Prostate gland (tissue), 2 donors: ENCODE measurements at places on chromosomes 12 and 14.

DNA sequence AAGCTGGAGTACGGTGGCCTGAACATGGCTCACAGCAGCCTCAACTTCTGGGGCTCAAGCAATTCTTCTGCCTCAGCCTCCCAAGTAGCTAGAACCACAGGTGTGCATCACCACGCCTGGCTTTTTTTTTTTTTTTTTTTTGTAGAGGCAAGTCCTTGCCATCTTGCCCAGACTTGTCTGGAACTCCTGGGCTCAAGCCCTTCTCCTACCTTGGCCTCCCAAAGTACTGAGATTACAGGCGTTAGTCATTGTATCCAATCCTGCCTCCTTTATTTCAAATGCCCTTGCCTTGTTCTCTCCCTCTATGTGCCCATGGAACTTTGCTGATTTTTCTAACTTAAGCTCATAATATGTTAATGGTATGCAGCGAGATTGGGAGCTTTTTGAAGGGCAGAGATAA is 49.2 kb upstream of the PRICKLE1 start:
- DNase-seq, result no peak

- no peak for DNase-seq
Measured at GRCh38 chr12:62978768-62979167, 43.8 kb upstream of the PPM1H start.

- DNase-seq, result no peak
Measured at GRCh38 chr12:26713885-26714383, 119.1 kb downstream of the ITPR2 start.

GRCh38 chr14:84807673-84808072 is 722.3 kb upstream of the FLRT2 start:
- DNase-seq, result no peak

GRCh38 chr12:27571463-27571862 is 47.5 kb downstream of the PPFIBP1 start:
- no peak for DNase-seq

- peak; percentile 56 for DNase-seq
Measured at GRCh38 chr12:95623554-95624170, 72.4 kb upstream of the USP44 start.

- DNase-seq, result peak; percentile 74
Measured at GRCh38 chr14:32307881-32308582, 21.1 kb upstream of the AKAP6 start.

DNA sequence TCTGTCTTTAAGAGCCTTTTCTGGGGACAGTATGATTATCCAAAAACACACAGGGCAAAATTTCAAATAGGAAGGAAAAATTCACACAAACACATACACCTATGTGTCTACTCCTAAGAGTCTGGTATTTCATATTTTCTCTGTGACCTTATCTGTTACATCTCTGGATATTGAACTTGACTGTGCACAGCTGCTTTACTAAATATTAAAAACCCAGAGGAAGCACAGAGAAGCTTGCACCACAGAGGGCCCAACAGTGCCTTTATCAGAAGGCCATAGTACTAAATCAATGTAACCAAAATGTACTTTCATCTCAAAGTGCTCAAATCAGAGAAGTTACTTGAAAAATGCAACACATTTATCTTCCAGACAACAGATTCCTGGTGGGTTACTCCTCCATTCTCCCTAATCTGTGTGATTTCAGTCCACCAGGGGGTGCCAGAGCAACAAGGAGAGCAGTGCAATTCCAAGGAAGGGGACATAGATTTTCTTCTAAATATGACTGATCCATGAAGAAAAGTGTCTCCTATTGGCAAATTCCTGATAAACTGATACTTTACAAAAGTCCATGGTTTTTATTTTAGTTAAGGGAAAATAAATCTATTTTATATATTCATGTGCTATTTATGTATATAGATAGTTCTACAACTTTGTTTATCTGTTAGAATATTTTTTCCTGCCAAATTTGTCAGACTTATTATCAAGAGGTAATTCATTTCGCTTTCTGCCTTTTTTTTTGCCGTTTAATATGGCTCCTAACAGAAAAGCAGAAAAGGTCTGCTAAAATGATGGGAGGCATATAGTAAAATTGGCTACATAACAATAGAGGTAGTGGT is 617.6 kb downstream of the LRFN5 start:
- peak; percentile 46 for DNase-seq

GRCh38 chr14:22929961-22930364 is 787 bp upstream of the PRMT5 start:
- peak; percentile 15 for DNase-seq

- DNase-seq, result no peak
Measured at GRCh38 chr12:14239350-14239934, 126.0 kb upstream of the ATF7IP start.

GRCh38 chr14:23442721-23443356 is 7.4 kb upstream of the MYH7 start:
- no peak for DNase-seq

DNA sequence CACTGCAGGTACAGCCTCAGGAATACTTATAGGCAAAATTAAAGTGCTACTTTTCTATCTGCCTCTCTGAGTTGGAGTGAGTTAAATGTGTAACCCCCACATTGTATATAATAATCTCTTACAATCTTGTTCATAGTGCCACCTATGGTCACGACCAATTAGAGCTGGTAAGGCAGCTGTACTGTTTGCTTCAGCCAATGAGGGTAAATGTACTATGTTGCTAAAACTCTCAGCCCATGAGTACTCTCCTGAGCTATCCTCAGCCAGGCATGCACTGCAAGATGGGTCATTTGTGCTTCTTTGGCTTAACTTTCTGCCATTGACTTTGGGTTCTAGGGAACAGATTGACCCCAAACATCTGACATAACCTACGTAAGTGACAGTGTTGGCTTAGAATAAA is 15.0 kb upstream of the MDM2 start:
- DNase-seq, result no peak

- no peak for DNase-seq
Measured at GRCh38 chr12:42370013-42370412, 44.0 kb downstream of the PPHLN1 start.

DNA sequence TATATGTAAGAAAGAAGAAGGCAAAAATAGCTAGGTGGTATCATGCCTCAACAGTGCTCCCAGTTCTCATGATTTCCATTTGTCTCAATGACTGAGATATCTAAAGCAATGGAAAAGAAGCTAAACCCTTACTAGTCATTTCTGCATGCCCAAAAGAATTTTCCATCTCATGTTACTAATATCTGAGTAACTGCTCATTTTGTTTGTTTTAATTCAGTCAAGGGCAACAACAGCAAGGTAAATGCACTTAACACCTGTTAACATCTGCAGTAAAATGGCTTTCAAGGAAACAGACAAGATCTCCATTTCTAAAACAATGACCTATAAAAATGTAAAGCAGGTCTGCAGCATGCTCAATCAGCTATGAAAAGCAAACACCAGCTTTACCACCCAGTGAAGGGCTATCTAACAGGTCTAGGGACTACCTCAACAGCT is 19.4 kb upstream of the SELPLG start:
- no peak for DNase-seq

GRCh38 chr12:105698075-105698474 is 367.6 kb downstream of the C12orf75 start:
- no peak for DNase-seq

- no peak for DNase-seq
Measured at GRCh38 chr14:81261176-81261575, 40.4 kb upstream of the GTF2A1 start.

- no peak for DNase-seq
Measured at GRCh38 chr14:69982886-69983285, 103.7 kb downstream of the SMOC1 start.

GRCh38 chr12:2857021-2857431 is at the start of gene TEX52:
Gene TEX52, minus strand, starts transcription at chr12:2857039. Its CDS starts 13 bp downstream, at chr12:2857026.
- DNase-seq, result no peak

- DNase-seq, result no peak
Measured at GRCh38 chr14:80678436-80678835, 263.1 kb downstream of the CEP128 start.

GRCh38 chr12:116068853-116069252 is 208.6 kb downstream of the MED13L start:
- DNase-seq, result no peak

DNA sequence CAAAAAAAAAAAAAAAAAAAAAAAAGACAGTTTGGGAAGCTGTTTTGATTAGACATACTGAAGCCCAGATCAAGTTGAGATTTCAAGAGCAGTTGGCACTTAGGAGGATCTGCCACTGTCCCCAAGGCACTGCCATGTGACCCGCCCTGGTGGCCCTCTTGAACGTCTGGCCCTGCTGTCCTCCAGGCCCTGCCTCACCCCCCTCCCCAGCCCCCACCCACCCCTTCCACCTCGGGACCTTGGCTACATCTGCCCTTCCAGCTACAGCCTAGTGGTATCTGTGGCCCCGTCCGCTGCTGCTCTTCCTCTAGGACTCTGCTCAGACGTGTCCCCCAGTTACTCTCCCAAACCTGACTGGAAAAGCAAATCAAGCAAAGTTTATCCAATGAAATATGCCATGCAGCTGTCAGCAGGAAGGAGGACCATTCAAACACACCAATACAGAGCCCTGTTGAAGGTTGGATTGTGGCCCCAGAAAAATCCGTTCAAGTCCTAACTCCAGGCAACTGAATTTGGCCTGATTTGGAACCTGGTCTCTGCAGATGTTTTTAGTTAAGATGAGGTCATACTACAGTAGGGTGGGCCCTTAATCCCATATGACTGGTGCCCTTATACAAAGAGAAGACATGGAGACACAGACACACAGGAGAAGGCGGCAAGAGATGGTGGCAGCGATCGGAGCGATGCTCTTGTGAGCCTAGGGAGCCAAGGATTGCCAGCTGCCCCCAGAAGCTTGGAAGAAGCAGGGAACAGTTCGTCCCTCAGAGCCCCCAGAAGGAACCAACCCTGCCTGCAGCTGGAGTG is 17.7 kb downstream of the SLC25A29 start:
- DNase-seq, result no peak

DNA sequence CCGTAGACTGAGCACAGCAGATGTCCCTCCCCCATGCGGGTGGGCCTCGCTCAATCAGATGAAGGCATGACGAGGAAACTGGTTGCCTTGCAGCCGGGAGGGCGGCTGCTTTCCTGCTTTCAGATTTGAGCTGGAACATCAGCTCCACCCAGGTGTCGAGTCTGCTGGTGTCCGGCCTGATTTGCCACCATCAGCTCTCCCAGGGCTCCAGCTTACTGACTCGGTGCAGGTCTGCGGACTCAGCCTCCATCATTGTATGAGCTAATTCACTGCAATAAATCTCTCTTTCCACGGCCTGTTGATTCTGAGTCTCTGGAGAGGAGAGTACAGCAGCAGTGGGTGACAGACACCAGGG is 156.2 kb downstream of the KIF26A start:
- no peak for DNase-seq

DNA sequence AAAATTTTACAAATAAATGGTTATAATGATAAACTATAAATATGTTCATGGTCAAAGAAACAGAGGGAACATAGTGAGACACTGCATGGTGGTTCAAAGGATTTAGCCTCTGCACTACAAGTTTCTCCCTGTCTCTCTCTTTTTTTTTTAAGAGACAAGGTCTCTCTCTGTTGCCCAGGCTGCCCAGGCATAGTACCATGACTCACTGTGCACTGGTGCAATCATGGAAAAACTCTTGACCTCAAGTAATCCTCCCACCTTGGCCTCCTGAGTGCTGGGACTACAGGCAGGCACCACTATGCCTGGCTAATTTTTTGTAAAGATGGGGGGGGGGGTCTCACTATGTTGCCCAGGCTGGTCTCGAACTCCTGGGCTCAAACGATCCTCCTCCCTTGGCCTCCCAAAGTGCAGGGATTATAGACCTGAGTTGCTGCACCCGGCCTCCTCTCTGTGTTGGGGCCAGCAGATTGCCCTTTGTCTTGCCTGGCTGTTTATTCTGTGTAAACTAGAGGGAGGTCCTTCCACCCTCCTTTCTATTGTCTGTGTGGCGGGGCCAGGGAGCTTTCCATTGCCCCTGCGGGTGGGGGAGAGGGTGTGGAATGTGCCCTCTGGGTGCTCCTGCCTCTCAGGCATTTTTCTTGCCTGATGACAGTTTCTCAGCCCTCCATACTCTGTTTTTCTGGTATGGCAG is 22.1 kb downstream of the MTHFD1 start:
- DNase-seq, result no peak

- no peak for DNase-seq
Measured at GRCh38 chr14:72605921-72606220, 288.0 kb downstream of the DPF3 start.

GRCh38 chr14:85438481-85438942 is 91.4 kb upstream of the FLRT2 start:
- DNase-seq, result no peak

GRCh38 chr12:47121146-47121545 is 41.4 kb upstream of the AMIGO2 start:
- no peak for DNase-seq

DNA sequence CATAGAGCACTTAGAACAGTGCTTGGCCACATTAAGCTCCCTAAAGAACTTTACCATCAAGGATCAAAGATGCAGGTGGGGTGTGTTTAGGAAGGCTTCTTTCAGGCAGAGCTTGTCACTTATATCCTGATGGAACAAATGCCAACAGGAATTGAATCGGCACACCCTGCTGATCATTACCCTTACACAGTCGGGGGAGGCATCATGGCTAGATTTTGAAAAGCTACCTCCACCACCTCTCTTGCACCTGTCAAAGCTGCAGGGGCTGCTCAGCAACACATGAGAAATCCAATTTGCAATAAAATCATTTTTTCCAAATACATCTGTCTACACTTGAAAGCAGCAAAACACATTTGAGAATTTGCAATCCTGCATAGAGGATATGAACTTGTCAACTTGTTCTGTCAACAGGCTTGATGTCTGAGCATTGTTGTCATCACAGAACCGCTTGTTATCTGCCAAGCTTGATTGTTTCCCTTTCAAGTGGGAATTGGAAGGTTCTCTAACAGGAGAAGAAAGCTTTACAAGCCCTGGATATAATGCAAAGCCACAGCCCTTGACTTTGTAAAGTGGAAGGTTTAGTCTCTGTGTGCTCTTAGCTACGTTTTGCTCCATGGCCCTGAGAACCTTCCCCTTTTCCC is 24.6 kb upstream of the TRIM9 start:
- DNase-seq, result no peak
